Right ventricle myocardium inferior (tissue), 1 donor: ENCODE measurements at places on chromosomes 1 and 21. TPM values are rescaled to one million over a fixed set of nuclear protein-coding genes. Genes with fewer than 3 reads are reported as not detected.

Gene CRNN
- total RNA-seq = not detected

Gene LAMC2
- 3.8 TPM for total RNA-seq

- DNase-seq = no peak
Measured at GRCh38 chr1:75310067-75310466, 175.9 kb downstream of the LHX8 start.

Gene POGZ
- 37.7 TPM for total RNA-seq

DNA sequence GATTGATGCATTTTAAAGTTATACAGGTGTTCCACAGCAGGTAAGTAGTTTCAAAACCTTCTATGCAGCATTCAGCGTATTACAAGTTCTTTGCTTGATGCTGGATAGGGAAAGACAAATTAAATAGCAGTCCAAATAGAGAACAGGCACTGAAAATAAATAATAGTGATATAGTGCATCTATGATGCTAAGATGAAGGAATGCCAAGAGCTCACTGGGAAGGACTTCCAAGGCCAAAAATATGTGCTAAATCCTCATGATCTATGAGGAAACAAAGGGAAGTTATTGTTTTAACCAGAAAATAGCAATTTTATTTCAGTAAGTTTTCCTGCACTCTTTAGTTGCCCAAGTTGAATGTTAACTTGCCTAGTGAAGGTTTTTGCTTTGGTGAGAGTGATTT, 127.8 kb upstream of the GREM2 start:
- DNase-seq = no peak

- DNase-seq = no peak
Measured at GRCh38 chr1:75745276-75745675, 20.8 kb downstream of the ACADM start.

DNA sequence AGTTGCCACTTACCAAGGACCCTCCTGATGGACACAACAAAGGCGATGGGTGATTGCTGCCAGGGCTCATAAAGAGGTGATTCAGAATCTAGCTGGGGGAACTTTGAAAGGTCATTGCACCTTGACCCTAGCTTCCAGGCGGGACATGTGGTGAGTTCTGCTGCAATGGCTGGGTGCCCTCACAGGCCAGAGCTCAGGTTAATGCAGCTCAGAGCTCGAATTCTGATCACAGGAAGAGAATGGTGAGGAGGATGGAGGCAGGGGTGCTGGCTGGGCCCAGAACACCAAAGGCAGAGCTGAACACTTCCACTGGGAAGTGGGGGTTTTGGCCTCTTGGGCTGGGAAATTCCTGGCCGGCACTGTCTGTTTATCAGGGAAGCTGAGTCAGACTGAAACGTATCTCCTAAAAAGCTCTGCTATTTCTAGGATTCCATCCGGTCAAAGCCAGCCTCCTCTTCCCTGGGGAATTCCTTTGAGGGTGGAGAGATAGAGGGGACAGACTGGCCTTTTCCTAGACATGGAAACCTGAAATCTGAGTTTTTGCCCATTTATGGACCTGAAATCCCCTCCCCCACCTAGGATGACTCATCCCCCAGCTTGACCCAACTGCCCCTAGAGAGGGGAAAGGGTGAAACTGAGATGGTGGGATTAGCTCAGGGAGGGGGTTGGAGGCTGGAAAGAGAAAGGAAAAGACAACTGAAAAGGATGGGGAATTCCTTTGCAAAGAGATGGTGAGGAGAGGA, 27.2 kb downstream of the NUAK2 start:
- no peak for DNase-seq

Gene OR6N1
- total RNA-seq = not detected

- DNase-seq = no peak
Measured at GRCh38 chr1:66168948-66169671, 364.8 kb upstream of the SGIP1 start.

Gene LPAR3
- 16.6 TPM for total RNA-seq

GRCh38 chr1:84620720-84621313, 46.6 kb upstream of the CTBS start:
- DNase-seq = peak; percentile 90

Gene HES2
- not detected for total RNA-seq

- no peak for DNase-seq
Measured at GRCh38 chr1:26164036-26164860, 4.5 kb downstream of the C1orf232 start.

DNA sequence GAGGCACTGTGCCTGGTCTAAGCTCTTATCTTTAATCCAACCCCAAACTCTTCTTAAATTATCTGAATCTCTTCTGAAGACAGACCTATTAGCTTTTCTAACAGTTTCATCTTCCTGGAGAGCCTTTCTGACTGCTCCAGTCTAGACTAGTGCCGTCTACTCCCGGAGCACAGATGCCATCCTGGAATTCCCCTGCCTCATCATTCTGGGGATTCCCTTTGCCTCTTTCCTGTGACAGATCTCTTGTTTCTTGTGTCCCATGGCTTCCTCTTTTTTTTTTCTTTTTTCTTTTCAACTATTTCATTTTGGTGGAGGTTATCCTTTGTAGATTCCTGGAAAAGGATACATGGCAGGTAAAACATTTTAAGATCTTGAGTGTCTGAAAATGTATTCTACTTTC, 11.7 kb downstream of the SEMA4A start:
- no peak for DNase-seq

Gene LORICRIN
- total RNA-seq = not detected
